ENCODE measurements at places on chromosomes 3 and 15.

DNA sequence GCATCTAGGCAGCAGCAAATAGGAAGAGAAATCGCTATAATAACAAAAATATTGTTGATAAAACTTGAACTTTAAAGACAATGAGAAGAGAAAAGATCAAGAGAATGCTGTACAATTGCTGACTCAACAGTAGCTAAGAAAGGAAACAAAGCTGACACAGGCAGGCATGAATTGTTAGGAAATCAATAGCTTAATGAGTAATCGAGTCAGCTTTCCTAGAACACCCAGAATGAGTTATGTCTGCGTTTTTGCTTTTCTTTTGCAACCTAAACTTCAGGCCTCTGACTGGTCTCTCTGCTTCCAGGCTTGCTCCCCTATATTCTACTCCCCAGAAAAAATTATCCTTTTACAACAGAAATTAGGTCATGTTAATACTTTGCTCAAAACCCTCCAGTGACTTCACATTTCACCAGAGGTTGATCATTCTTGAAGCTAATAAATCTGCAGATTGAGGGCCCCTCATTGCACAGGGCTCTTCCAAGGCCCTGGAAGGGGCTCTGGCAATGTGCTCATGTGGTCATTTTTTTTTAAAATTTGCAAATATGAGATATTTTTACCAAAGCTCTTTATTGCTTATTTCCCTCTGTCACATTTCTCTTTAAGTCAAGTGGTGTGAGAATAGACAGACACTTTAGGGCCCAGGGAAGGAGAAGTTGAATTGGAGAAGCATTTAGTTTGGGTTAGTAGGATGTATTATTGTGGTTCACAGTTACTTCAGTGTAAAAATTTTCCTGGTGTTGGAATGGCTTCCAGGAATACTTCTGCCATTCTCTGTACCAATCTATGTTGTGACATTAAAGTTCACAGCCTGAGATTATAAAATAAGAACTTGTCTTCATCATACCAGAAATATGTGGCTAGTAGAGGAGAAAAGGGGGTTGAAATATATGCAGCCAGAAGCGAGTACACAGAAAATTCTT is 116.3 kb downstream of the TMCO5A start:
- DNase-seq, result no peak

DNA sequence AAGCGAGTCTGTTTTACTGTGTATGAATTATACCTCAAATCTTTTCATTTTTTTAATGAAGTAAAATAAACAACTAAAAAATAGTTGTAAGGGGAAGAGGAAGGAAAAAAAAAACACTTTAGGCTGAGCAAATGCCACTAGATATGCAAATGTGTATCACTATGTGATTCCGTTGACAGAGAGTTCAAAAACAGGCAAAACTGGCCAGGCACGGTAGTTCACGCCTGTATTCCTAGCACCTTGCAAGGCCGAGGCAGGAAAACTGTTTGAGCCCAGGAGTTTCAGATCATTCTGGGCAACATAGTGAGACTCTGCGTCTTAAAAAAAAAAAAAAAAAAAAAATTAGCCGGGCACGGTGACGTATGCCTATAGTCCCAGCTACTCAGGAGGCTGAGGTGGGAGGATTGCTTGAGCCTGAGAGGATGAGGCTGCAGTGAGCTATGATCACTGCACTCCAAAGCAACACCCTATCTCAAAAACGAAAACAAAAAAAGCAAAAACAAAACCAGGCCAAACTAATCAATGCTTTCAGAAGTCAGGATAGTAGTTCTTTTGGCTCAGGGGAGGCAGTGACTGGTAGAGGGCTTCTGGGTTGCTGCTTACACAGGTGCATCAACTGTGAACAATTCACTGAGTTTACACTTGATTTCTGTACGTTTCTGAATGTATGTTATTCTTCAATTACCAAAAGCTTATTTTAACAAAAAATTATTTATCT is 7.4 kb downstream of the PRC1 start:
- DNase-seq, result no peak

DNA sequence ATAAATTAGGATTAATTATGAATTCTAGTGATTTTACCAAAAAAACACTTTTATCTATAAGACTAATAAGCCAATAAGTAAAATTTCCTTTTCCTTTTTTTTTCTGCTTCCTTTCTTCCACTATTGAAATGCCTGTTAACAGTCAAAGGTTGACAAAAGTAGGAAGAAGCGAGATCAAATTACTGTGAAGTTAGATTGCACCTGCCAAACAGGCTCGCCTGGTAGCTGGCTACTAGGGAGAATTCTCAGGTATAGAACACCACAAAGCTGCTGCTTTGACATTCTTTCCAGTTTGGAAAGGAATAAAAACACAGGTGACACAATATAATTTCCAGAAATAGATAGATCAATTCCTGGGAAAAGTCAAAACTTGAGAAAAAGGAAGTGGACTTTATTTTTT is 749.0 kb downstream of the NSUN3 start:
- DNase-seq, result no peak

GRCh38 chr3:27606537-27606936 is 115.6 kb downstream of the EOMES start:
- peak; percentile 16 for DNase-seq

- DNase-seq, result no peak
Observed at GRCh38 chr3:14434498-14435151, 32.2 kb downstream of the SLC6A6 start.

DNA sequence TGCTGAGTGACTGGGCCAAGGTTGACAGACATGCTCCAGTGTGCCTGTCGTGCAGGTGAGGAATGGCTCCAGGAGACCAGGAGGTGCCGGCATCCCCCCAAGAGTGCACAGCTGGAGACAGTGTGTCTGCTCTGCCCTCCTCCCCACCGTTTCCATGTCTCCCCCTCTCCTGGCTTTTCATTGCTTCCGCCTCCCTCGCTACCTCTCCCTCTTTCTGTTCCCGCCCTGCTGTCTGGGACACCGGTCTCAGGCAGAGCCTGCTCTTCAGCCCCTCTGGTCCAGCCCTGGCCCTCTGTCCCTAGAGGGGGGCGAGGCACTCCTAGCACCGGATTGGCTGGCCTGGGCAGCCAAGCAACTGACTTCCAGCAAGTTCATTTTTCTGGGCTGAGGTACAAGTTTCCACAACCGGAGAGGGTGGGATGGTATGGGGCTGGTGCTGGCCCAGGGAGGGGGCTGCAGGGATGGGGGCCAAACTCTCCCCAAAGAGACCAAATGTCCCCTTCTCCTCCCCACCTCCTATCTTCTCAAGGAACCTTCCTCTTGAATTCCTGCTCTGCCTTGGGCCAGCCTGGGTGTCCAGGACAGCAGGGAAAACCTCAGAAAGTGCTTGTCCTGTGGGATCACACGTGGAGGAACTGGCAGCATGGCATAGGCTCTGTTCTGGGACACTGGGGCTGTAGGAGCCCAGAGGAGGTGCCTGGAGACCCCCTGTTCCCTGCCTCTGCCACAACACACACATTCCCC is 32.6 kb downstream of the PRKCD start:
- no peak for DNase-seq

GRCh38 chr3:46908294-46908985 is 30.9 kb downstream of the PTH1R start:
- no peak for DNase-seq

- DNase-seq, result no peak
Observed at GRCh38 chr15:80379693-80380092, 24.5 kb upstream of the ARNT2 start.

DNA sequence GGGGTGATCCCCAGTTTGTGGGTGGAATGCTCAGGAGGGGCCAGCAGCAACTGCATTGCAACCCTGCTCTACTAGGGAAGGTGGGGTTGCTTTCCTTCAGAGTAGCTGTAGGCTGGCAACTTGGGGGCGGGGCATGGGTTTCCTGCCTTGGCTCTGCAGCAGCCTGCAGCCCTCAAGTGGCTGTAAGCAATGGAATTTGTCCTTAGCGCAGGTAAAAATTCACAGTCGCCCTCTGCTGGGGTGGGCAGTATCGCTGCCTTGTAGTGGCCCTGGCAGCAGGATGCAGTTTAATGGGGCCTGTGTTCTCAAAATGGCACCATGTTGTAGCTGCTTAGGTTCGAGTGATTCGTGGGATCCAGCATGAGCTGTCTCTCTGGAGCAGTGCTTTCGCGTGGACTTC is 29.8 kb downstream of the STT3B start:
- no peak for DNase-seq

GRCh38 chr15:100175406-100176114 is 166.2 kb downstream of the ADAMTS17 start:
- DNase-seq, result no peak

- DNase-seq, result no peak
Observed at GRCh38 chr15:28105224-28105791, 6.2 kb upstream of the OCA2 start.

- no peak for DNase-seq
Observed at GRCh38 chr3:41701191-41701698, 260.7 kb downstream of the ULK4 start.

- no peak for DNase-seq
Observed at GRCh38 chr15:27645672-27646071, 453.4 kb downstream of the OCA2 start.

- no peak for DNase-seq
Observed at GRCh38 chr3:36403661-36404060, 23.4 kb downstream of the STAC start.

GRCh38 chr3:41075975-41076374 is 123.3 kb upstream of the CTNNB1 start:
- DNase-seq, result no peak

GRCh38 chr15:89075101-89075640 is 13.1 kb upstream of the ABHD2 start:
- no peak for DNase-seq

DNA sequence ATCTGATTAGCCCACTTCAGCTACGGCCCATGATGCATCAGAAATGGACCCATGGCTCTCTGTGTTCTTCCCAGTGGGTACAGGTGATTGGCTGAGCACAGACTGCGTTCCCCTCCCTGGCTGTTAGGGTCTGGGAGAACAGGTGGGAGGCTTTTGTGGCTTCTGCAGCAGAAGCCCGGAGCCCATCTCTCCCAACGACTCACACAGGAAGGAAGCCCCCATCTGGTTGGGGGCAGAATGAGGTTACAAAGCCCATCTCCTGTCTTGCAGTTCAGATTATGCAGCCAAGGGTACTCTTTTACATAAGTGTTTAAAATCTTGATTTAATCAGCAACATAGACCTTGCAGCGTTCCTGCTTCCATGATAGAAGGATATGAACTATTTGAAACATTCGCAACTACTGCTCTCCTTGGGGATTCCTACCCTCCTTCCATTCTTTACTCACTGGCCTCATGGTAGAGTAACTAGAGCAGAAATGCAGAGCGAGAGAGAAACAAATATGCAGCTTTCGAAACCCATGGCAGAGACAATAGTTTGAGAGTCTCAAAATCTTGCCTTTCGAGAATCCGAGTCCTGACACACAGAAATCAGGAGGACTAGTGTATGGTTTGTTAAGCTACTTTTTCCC is 291.3 kb downstream of the TLE3 start:
- no peak for DNase-seq

DNA sequence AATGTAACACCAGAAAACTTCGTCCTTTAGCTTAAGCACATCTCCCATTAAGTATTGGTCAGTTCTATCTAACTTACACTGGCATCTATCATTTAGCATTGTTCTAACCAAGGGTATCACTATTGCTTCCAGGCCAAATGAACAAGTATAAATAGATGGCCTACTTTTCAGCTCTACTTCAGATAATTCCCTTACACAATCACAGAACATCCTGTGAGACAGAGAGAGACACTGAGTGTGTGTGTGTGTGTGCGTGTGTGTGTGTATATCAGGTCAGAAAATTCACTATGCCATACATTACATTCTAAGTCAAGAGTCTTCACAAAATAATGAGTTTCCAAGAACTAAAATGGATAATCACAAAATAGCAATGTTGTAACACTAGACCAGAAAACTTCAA is 39.1 kb downstream of the SCAPER start:
- no peak for DNase-seq

DNA sequence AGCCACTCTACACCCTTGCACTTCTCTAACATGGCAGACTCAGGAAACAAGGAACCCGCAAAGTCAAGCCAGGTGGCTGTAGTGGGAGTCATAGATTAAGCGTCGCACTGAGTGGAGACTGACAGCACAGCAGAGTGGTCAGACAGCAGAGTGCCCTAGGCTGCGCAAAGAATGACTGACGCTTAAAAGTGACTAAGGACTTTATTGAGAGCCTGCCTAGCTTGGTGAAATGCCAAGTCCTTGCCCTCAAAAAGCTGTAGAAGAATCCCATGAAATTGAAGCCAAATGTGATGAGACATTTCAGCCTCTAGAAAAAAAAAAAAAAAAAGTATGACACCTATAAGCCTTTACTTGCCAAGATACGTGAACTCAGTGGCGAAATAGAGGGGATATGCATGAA is 30.2 kb downstream of the NCEH1 start:
- DNase-seq, result no peak

DNA sequence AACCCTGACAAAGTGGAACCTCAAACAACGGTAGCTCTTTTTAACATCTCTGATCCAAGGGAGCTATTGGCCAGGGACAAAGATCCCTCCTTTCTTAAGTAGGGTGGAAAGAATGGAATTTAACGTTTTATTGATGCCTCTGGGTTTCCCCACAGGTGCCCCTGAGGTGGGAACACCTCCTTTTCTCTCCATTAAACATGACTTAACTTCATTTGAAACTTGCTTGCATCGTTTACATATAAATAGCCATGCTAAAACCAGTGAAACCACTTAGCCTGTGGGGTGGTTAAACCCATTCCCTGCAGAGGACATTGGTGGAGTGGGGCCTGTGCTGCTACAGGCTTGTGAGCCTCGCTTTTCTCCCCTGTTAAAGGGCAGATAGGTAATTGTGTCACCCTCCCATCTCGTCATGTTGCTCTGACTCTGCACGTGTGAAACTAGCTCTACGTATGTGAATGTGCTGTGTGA is 9.7 kb downstream of the CGNL1 start:
- no peak for DNase-seq

- DNase-seq, result no peak
Observed at GRCh38 chr3:115248274-115248673, 101.2 kb upstream of the ZBTB20 start.

DNA sequence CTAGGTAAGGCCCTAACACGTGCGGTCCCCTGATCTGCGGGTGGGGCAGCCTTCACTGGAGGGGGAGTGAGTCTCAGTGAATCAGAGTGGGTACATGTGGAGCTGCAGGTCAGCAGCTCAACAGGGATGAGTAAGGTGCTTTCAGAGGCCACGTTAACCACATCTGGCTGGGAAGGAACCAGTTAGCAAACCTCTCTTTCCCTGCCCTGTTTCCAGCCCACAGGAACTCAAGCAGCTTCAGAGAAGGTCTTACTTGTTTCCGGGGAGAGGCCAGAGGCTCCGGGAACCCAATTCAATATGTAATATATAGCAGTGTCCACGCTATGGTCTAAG is 175.3 kb downstream of the XXYLT1 start:
- DNase-seq, result no peak

- DNase-seq, result no peak
Observed at GRCh38 chr3:189222927-189223636, 51.3 kb downstream of the TPRG1 start.

- DNase-seq, result peak; percentile 62
Observed at GRCh38 chr3:12891985-12892839, 50.8 kb upstream of the RPL32 start.

DNA sequence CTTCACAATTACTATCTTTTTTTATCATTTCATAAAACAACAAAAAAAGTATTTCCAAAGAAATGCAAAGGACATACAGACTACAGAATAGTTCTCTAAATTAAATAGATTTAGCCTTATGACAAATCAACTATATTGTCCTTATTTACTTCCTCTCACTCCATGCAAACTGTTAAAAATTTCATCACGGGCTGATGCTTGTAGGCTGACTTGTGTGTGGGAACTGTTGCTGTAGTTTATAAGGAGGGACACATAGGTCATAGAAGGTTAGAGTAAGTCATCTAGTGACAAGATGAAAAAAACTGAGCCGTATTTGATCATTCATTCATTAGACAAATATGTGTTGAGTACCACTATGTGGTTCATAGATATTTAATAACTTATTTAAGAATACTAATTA is 232.5 kb upstream of the TBL1XR1 start:
- no peak for DNase-seq

- DNase-seq, result no peak
Observed at GRCh38 chr3:141462176-141462859, 24.5 kb upstream of the RASA2 start.
